ENCODE measurements at places on chromosomes 16 and 17.

DNA sequence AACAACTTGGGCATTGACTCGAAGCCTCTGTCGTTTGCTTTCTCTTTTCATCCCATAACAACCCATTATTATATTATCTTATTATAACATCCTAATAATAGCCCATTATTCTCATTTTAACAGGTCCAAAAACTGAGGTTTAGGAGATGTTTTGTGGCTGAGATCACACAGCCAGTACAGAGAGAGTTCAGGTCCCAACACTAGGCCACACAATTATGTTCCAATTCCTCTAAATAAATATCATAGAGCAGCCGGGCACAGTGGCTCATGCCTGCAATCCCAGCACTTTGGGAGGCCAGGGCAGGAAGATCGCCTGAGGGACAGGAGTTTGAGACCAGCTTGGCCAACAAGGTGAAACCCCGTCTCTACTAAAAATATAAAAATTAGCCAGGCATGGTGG, 40.3 kb upstream of the KIFC3 start:
- DNase-seq, result no peak

GRCh38 chr17:73643001-73643851, 1.0 kb downstream of the SDK2 start:
- DNase-seq, result no peak

GRCh38 chr17:15245054-15245453, 20.1 kb downstream of the PMP22 start:
- DNase-seq, result no peak

DNA sequence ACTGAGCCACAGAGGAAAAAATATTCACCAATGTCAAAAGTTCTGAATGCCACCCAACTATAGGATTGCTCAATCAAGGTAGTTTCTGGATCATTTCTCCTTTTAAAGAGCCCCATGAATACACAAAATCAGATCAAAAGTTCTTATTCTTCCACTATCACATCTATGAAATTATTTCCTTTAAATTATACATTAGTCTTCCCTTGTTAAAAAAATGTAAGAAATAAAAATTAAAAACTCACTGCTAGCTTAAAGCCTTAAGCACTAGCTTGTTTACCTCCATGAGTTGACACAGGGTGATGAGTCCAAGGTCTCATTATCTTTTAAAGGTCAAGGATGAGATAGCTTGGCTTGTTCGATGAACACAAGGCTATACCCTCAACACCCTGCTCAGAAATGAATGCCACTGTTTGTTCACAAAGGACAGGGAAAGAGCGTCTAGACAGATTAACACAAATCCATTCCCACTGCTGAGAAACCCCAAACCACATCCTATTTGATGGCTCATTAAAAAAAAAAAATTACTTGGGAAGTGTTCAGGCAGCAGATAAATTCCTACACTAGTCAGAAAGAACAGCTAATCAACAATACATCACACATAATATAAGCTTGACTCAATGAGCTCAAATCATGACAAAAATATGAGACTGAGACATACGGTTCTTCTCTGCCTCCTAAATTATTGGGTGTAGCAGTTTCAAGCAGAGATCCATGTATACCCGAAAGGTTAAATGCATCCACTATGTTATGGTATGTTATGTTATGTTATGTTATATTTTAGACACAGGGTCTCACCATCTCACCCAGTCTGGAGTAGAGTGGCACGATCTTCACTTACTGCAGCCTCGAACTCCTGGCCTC, 118.9 kb downstream of the PARN start:
- no peak for DNase-seq

DNA sequence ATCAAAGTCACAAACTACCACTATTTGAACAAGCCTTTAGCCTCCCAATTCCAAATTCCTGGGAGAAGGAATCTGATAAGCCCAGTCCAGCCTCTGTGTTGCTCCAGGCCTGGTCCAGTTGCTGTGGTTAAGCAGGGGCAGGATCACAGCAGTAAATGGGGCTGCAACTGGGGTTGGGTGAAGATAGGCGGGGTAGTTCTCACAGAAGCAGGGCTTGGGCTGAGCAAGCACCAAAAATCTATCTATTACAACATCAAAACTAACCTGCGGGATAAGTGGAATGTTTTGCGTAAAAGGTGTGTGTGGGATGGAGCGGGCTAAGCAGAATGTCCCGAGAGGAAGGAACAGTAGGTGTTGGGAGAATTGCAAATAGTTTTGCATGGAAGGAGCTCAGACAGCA, 23.0 kb upstream of the RNF135 start:
- DNase-seq, result no peak

GRCh38 chr17:79681628-79682261, 49.0 kb upstream of the ENPP7 start:
- DNase-seq, result no peak

- DNase-seq, result no peak
These were observed 473 bp downstream of the FTO start for GRCh38 chr16:53704445-53704813.

- DNase-seq, result no peak
These were observed at the start of gene FOXF1 for GRCh38 chr16:86510465-86511261. Gene FOXF1, plus strand, starts transcription at chr16:86510527. Its CDS starts 43 bp downstream, at chr16:86510570.

GRCh38 chr16:82011199-82011641, at the start of gene SDR42E1:
Gene SDR42E1, minus strand, starts transcription at chr16:82011470. Its CDS starts 10,612 bp downstream, at chr16:82000858.
- DNase-seq, result peak; percentile 79

GRCh38 chr17:60729854-60730253, 52.2 kb downstream of the BCAS3 start:
- DNase-seq, result no peak

DNA sequence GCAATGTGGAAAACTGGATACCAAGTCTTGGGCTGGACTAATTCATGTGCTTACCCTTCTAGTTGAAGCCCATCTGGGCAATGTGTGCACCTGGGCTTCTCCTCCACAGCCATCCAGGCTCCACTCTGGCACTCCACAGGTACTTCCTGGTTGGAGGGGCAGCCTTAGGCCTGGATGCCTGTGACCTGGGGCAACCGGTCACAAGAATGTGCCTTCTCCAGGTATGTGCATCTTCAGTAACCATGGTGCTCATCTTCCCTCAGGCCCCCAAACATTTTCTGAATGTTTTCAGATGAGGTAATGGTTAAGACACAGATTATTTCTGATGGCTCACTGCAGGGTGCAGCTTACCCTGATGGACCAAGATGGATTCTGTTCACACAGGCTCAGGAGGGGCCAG, 11.1 kb downstream of the C16orf86 start:
- DNase-seq, result no peak

DNA sequence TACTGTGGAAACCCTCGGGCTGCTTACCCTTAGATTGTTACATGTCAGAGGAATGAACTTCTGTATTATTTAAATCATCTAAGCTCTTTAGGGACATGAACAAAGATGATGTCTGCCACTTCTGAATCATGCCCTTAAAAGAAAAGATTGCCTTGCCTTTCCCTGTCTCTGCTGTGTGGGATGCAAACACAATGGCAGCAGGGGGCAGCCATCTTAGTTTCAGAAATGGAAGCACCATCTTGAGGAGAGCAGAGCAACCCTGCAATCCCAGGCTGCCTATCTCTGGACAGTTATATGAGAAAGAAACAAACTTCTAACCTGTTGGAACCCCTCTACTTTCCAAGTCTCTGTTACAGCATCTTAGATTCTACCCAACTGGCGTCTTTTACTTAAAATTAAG, 16.7 kb upstream of the HLF start:
- DNase-seq, result no peak

DNA sequence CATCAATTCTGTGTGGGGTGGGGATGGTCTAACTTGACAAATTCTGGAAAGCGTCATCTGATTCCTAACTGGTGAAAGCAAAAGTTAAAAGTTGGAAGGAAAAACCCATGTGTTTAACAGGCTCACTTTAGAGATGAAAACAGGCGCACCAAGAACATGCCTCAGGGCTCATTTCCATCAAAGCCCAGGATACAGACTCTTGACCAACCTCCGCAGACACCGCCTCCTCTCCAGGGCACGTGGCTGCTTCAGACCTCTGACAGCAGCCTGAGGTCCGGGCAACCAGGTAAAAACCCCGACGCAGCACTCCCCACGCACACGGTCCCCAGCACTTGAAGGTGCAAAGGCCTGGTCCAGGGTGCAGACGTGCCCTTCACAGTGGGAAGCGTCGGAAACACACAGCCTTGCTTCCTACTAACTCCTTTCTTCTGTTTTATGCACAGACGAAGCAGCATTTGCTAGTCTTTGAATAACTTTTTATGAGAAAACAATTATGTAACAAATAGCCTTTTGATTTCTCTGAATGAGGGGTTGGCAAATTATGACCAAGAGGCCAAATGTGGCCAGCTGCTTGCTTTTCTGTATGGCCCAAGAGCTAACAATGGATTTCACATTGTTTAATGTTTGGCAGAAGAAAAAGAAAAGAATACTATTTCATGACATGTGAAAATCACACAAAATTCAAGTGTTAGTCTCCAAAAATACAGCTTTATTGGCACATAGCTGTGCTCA, 44.2 kb upstream of the TRAP1 start:
- DNase-seq, result no peak

GRCh38 chr16:65936096-65936495, 430.4 kb upstream of the CDH5 start:
- no peak for DNase-seq

GRCh38 chr17:81401723-81402529, 6.7 kb downstream of the BAHCC1 start:
- no peak for DNase-seq

- no peak for DNase-seq
These were observed 25.4 kb downstream of the PELP1 start for GRCh38 chr17:4678448-4679026.
